Spleen (tissue), 13 donors: ENCODE measurements at places on chromosomes 3 and 15. TPM values are rescaled to one million over a fixed set of nuclear protein-coding genes. Genes with fewer than 3 reads are reported as not detected.
A peak's percentile ranks its signal among the peaks of the same experiment; 100 is the strongest.

DNA sequence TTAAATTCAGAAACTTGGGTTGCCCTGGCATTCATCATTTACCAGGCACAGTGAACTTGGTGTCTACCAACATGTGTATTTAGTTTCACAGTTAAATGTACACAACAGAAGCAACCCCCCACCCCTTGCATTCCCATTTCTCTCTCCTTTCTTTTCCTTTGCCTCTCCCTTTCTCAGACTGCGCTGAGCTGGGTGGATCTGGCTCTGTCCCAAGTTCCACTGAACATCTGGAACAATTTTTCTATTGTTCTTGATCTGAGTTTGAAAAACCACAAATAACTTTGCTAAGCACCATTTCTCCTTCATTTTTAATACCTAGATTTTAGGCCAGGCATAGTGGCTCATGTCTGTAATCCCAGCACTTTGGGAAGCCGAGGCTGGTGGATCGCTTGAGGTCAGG, 242.2 kb downstream of the ABHD5 start:
- DNase-seq: no peak
- H3K4me3 ChIP-seq: no peak overlapping the region
- no peaks in the 10 kb centered on the region for H3K27me3 ChIP-seq
- no peaks in the 10 kb centered on the region for H3K4me1 ChIP-seq

GRCh38 chr15:65303687-65304380, 643 bp upstream of the RNU5B-1 start:
- no peaks in the 10 kb centered on the region for H3K27me3 ChIP-seq
- H3K36me3 ChIP-seq: no peaks in the 10 kb centered on the region
- DNase-seq: peak; percentile 71
- H3K4me1 ChIP-seq: peaks cover 25% of the 10 kb centered on the region

- no peaks in the 10 kb centered on the region for H3K36me3 ChIP-seq
- peaks cover 4% of the 10 kb centered on the region for H3K27me3 ChIP-seq
- H3K4me1 ChIP-seq: no peaks in the 10 kb centered on the region
- no peak overlapping the region for H3K4me3 ChIP-seq
Observed at GRCh38 chr15:60651101-60651500, 172.2 kb upstream of the ICE2 start.

DNA sequence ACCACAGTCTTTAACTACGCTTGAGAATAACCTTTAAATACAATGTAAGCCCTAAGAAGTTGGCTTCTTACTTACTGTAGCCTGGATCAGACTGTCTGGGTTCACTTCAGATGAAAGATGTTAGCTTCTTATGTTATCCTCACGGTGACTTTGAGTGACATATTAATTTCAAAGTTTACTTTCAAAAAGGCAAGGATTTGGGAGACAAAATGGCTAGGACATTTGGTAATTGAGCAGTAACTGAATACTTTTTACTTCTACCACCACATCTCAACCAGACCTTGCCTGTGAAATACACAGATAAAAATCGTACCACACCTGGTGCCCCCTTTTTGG, 36.0 kb upstream of the BNIP2 start:
- H3K4me1 ChIP-seq: no peaks in the 10 kb centered on the region
- no peak overlapping the region for H3K4me3 ChIP-seq
- no peaks in the 10 kb centered on the region for H3K27me3 ChIP-seq
- no peak overlapping the region for H3K27ac ChIP-seq

DNA sequence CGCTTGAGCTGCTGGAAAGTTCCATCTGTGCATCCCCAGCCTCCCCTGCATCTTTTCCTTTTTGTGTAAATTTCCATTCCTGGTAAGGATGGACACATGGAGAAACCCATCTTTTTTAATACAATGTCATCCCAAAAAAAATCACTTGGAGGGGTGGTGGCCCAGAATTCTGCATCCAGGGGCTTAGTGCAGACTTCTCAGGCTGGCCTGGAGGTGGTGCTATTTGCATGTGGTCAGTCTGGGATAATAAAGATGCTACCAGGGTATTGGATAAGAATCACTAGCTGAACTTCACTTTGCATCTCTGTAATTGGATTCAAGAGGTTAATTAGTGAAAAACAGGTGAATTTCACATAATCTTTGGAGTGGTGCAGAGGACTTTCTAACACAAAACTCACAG, 1.8 kb upstream of the ZSCAN2 start:
- H3K36me3 ChIP-seq: peaks cover 2% of the 10 kb centered on the region
- no peak overlapping the region for H3K4me3 ChIP-seq
- H3K27ac ChIP-seq: peak overlapping the region; percentile 88
- no peak for DNase-seq
- peaks cover 86% of the 10 kb centered on the region for H3K4me1 ChIP-seq

DNA sequence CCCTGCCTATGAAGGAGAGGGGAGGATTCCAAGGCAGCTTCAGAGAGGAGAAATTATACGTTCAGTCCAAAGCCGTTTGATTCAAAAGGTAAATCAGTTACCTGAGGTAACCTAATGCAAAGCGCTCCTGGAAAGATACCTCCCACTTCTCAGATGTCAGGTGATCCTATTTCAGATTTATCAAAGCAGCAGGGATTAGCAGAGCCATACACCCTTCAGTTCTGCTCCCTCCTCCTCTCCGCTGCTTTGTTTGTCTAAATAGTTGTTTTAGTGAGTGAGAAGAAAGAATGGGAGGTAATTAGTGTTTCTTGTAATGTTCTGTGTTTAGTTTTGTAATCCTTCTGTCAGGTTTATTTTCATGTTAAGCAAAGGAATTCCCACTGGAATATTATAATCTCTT, 81.1 kb downstream of the SOX14 start:
- H3K27me3 ChIP-seq: no peaks in the 10 kb centered on the region
- H3K36me3 ChIP-seq: no peaks in the 10 kb centered on the region
- H3K4me3 ChIP-seq: no peak overlapping the region
- DNase-seq: no peak

- no peak for DNase-seq
- H3K27me3 ChIP-seq: no peaks in the 10 kb centered on the region
- no peaks in the 10 kb centered on the region for H3K4me1 ChIP-seq
- no peak overlapping the region for H3K4me3 ChIP-seq
- no peak overlapping the region for H3K27ac ChIP-seq
Observed at GRCh38 chr3:117408811-117409210, 699.2 kb downstream of the TUSC7 start.

GRCh38 chr15:81785679-81786078, 260.1 kb downstream of the MEX3B start:
- no peak overlapping the region for H3K4me3 ChIP-seq
- H3K4me1 ChIP-seq: no peaks in the 10 kb centered on the region
- H3K27me3 ChIP-seq: peaks cover 18% of the 10 kb centered on the region
- H3K27ac ChIP-seq: no peak overlapping the region

GRCh38 chr15:96335411-96336024, 5.0 kb downstream of the NR2F2 start:
- no peak for DNase-seq
- H3K27me3 ChIP-seq: no peaks in the 10 kb centered on the region
- peaks cover 23% of the 10 kb centered on the region for H3K4me1 ChIP-seq
- H3K36me3 ChIP-seq: peaks cover 10% of the 10 kb centered on the region

- no peak overlapping the region for H3K27ac ChIP-seq
- H3K36me3 ChIP-seq: no peaks in the 10 kb centered on the region
- no peaks in the 10 kb centered on the region for H3K27me3 ChIP-seq
- no peak overlapping the region for H3K4me3 ChIP-seq
- H3K4me1 ChIP-seq: peaks cover 15% of the 10 kb centered on the region
Observed at GRCh38 chr15:68524753-68525584, 53.8 kb upstream of the CORO2B start.

DNA sequence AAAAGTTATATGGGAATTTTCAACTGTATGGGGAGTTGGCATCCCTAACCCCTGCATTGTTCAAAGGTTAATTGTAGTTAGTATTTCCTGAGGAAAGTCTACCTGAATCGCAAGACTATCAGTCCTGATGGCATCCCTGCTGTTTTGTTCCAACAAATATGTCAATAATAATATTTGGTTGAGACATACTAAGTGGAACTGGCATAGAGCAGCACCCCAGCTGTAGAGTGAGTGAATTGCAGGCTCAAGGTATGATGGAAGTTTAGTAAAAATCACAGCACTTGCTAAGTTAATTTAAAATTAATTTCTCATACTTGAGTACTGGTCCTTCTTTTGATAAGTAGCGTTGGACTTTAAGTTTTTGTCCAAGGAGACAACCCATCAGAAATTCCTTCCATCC, 18.0 kb upstream of the COMMD2 start:
- no peak for DNase-seq
- no peaks in the 10 kb centered on the region for H3K4me1 ChIP-seq
- no peak overlapping the region for H3K27ac ChIP-seq
- H3K36me3 ChIP-seq: no peaks in the 10 kb centered on the region
- H3K4me3 ChIP-seq: no peak overlapping the region

DNA sequence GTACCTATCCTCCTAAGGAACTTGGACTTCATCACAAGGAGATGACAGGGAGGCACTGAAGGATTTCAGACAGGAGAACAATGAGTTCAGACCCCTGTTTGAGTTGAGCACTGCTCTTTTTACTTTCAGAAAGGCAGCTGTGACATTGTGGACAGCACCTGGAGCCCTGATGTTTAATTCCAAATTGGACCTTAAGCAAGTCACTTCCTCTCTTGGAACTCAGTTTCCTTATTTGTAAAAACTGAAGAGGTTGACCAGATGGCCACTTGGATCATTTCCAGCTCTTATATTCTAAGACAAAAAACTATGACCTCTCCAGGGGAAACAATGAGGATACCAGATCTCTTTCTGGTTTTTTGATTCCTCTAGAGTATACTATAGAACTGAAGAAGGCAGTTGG, 34.1 kb upstream of the SMAD3 start:
- no peak overlapping the region for H3K27ac ChIP-seq
- peaks cover 21% of the 10 kb centered on the region for H3K4me1 ChIP-seq
- no peaks in the 10 kb centered on the region for H3K36me3 ChIP-seq

GRCh38 chr3:150779402-150779858, 16.5 kb upstream of the SIAH2 start:
- H3K4me1 ChIP-seq: no peaks in the 10 kb centered on the region
- H3K27me3 ChIP-seq: no peaks in the 10 kb centered on the region
- DNase-seq: no peak
- no peaks in the 10 kb centered on the region for H3K36me3 ChIP-seq
- H3K4me3 ChIP-seq: no peak overlapping the region
- H3K27ac ChIP-seq: no peak overlapping the region

DNA sequence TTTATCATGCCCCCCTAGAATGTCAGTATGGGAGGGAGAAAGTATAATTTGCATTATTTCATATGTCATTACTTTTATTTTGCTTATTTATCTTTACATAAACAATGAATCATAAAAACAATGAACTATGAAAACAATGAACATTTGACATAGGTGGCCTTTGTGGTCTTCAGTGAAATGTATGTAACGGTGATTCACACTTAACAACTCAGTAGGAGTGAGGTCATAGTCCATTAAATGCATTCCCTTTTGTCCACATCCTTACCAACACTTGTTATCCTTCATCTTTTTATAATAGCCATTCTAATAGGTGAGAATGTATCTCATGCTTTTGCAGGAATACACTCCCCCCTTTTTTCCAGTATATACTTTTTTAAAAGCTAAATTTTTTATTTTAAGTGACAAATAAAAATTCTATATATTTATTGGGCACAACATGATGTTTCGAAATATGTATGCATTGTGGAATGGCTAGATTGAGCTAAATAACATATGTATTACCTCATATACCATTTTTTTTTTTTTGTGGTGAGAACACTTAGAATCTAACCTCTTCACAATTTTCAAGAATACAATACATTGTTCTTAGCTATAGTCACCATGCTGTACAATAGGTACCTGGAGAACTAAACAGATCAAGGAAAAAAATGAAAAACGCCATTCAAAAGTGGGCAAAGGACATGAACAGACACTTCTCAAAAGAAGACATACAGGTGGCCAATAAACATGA, 189.5 kb downstream of the WDR72 start:
- no peaks in the 10 kb centered on the region for H3K27me3 ChIP-seq
- no peak overlapping the region for H3K4me3 ChIP-seq
- H3K4me1 ChIP-seq: no peaks in the 10 kb centered on the region

DNA sequence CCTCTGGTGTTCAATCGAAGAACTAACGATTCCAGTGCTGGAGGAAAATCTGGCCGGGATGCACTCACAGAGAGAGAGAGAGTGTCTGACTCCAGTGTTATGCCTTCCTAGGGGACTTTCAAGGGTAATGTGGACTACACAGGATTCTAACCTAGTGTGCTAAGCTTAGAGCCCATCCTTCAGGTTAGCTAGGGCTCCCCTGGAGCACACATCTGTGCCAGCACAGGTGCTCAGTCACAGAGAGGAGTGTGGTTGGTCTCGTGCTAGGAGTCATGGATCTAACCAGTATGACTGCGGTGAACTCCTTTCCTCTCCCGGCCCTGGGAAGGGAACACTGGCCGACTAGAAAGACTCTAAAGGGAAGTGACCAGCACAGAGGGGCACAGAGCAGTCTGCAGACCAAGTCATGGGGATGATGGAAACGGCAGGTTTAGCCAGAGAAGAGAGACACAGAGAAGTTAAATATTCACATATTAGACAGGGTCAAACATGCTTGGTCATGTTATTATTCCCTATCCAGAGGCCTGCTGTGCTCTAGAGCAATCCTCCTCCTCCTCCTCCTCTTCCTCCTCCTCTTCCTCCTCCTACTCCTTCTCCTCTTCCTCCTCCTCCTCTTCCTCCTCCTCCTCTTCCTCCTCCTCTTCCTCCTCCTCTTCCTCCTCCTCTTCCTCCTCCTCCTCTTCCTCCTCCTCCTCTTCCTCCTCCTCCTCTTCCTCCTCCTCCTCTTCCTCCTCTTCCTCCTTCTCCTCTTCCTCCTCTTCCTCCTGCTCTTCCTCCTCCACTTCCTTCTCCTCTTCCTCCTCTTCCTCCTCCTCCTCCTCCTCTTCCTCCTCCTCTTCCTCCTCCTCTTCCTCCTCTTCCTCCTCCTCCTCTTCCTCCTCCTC, 280.3 kb downstream of the XXYLT1 start:
- no peaks in the 10 kb centered on the region for H3K27me3 ChIP-seq
- no peak overlapping the region for H3K4me3 ChIP-seq
- no peak overlapping the region for H3K27ac ChIP-seq
- H3K4me1 ChIP-seq: peaks cover 4% of the 10 kb centered on the region

GRCh38 chr3:71202848-71203533, 380.5 kb downstream of the FOXP1 start:
- peaks cover 19% of the 10 kb centered on the region for H3K4me1 ChIP-seq
- no peak for DNase-seq
- no peak overlapping the region for H3K27ac ChIP-seq
- no peaks in the 10 kb centered on the region for H3K27me3 ChIP-seq

GRCh38 chr3:40679290-40679689, 154.5 kb downstream of the ZNF621 start:
- no peak overlapping the region for H3K27ac ChIP-seq
- H3K4me1 ChIP-seq: no peaks in the 10 kb centered on the region
- no peak overlapping the region for H3K4me3 ChIP-seq
- H3K27me3 ChIP-seq: no peaks in the 10 kb centered on the region
- H3K36me3 ChIP-seq: no peaks in the 10 kb centered on the region

The CLRN1 gene
- not detected for total RNA-seq

The SLC6A1 gene
- 1.2 TPM for total RNA-seq

The IGSF10 gene
- 2.3 TPM for total RNA-seq

The EXD1 gene
- total RNA-seq: not detected

The LPCAT4 gene
- total RNA-seq: 49.0 TPM

The LRRIQ4 gene
- not detected for total RNA-seq

The DUOXA2 gene
- total RNA-seq: not detected

The HACD3 gene
- 29.5 TPM for total RNA-seq

The CKMT1B gene
- total RNA-seq: not detected

The RBMS3 gene
- 34.7 TPM for total RNA-seq

The EPB42 gene
- 0.28 TPM for total RNA-seq

The GXYLT2 gene
- 1.1 TPM for total RNA-seq

The COLQ gene
- total RNA-seq: 29.8 TPM
